Activated CD4-positive, alpha-beta T cell treated with anti-CD3 and anti-CD28 coated beads for 36 hours (primary cell): ENCODE measurements at places on chromosomes 12 and 14.
A peak's percentile ranks its signal among the peaks of the same experiment; 100 is the strongest.

GRCh38 chr12:39619660-39620433 is at the start of gene ABCD2:
TSS of gene ABCD2 (minus strand) at chr12:39619803. CDS start at chr12:39619615, 188 bp downstream.
- DNase-seq = peak; percentile 83

DNA sequence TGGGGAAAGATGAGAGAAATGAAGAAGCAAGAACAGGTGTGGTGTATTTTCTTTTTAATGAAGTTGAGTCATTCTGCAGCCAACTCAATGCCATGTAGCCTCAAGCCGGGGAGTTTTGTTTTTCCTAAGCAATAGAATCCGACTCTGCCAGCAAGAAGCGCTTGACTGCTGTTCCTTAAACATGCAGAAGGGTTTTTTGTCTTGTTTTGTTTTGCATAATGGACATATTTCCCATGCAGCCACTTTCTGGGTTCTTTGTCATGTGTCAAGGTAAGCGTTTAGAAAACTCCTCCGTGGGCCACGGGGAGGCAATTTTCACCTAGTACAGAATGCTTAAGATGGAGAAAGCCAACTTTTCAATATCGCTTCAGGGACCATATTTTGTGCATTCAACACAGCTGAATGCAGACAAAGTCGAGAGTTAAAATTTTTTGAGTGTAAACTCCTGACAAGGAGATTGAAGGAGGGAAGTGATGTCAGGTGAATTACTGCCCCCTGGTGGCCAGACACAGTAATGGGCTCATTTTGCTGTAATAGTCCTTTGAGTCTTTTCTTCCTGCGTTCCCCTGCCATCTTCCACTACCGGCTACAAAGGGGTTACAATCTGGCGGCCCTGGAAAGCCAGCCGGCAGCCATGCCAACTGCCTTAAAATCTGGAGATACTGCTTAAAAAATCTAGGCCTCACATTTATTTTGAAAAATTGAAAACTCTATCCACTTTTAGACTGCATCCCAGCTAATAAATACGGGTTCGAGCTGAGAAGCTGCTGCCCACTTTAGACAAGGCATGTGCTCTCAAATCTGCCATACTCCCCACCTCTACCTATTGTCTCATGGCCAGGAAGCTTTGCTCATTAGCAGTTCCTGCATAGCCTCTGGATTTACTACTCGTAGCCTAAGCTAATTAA is 3.2 kb upstream of the FICD start:
- DNase-seq = peak; percentile 88

GRCh38 chr14:30507209-30507608 is 51.7 kb upstream of the G2E3 start:
- DNase-seq = no peak

- no peak for DNase-seq
Observed at GRCh38 chr12:29561664-29562071, 64.2 kb upstream of the OVCH1 start.

GRCh38 chr12:30928356-30929244 is 2.1 kb downstream of the TSPAN11 start:
- DNase-seq = no peak

- no peak for DNase-seq
Observed at GRCh38 chr12:92729773-92730305, 27.1 kb downstream of the PLEKHG7 start.

DNA sequence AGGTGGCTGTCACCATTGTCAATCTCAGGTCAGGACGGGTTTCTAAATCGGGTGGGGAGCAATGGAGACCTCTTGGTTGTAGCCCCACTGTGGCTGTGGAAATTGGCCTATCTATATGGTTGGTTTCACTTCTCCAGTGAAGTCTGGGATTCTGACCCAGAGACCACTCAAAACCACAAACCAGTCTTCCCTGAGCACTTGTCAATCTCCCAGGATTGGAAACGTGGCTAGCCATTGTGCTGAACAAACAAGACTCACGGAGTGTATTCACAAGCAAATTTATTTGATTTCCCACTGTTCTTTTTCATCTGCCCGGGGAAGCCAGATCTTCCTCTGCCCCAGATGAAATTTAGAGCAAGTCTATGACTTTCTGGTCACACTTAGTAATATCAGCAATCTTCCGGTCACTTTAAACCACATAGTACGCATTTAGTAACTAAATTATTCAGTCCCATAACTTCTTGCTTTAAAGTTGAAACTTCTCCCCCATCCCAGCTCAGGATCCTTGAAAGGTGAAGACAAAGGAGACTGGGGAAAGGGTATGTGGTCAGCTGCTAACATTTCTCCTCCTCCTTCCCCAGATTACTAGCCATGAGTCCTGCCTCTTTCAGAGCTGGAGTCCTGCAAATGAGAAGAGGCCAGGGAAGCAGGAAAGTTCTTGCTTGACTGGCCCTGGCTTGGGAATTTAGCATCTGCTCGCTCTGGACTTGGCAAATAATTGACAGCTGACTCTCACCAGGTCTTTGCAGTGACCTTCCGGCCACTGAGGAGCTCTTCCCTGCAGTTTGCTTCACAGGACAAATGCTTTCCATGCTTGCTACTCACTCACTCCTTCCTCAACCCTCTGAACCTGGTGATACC is 123.2 kb upstream of the MAX start:
- DNase-seq = no peak

GRCh38 chr12:14770496-14771461 is 32.5 kb downstream of the WBP11 start:
- DNase-seq = peak; percentile 96

- DNase-seq = no peak
Observed at GRCh38 chr14:55151601-55152000, 22.5 kb downstream of the LGALS3 start.
